DMS 273 treated with DMSO at 0.1 percent for 48 hours (cell line): ENCODE measurements at places on chromosomes 12 and 14.
A peak's percentile ranks its signal among the peaks of the same experiment; 100 is the strongest.

GRCh38 chr12:10554228-10554755 lies 48.6 kb downstream of the EIF2S3B start:
- DNase-seq = no peak

GRCh38 chr12:65653946-65654629 lies 170.2 kb upstream of the HMGA2 start:
- DNase-seq = no peak

- no peak for DNase-seq
Measured at GRCh38 chr14:81177225-81177624, 43.5 kb downstream of the GTF2A1 start.

GRCh38 chr12:110813285-110813684 lies 33.5 kb upstream of the CCDC63 start:
- DNase-seq = no peak

- no peak for DNase-seq
Measured at GRCh38 chr14:69489495-69489894, 5.0 kb downstream of the PLEKHD1 start.

DNA sequence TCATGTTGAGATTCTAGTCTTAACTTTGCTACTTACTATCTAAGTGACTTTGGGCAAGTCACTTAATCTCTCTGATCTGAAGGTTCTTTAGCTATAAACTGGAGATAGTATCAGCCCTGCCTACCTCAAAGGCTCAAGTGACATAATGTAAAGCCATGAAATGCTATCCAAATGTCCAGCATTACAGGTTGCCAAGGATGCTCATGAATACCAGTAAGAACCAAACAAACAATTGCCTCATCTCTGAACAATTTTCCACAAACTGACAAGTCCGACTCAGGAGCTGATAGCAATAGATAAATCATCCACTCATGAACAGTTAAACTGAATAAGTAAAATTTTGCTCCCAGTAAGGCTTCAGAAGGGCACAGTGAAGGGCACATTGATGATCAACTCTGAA lies 51.5 kb downstream of the LMNTD1 start:
- no peak for DNase-seq

- peak; percentile 19 for DNase-seq
Measured at GRCh38 chr14:64685371-64686281, 18.6 kb upstream of the PLEKHG3 start.

GRCh38 chr14:92259613-92260357 lies 63.2 kb upstream of the SLC24A4 start:
- DNase-seq = no peak

GRCh38 chr14:93971635-93972027 lies 4.7 kb downstream of the ASB2 start:
- no peak for DNase-seq

GRCh38 chr14:71361336-71361735 lies 454.1 kb downstream of the PCNX1 start:
- no peak for DNase-seq

GRCh38 chr12:130701402-130701744 lies 14.7 kb downstream of the RIMBP2 start:
- no peak for DNase-seq

DNA sequence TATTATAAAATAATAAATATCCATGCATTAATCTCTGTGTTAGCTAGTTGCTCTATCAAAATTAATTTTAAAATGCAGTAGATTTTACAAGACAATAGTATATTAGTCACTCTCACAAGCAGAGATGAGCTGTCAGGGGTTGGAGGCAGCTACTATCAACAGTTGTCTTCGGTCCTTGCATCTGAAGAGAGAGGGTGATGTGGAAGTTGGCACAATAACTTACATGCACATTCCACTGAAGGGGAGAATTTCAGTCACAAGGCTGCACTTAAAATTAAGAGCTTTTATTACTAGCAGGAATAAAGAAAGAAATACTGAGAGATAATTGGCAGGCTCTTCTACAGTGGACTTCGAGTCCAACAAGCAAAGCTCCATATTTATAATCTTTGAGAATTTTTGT lies 166.9 kb upstream of the DCN start:
- no peak for DNase-seq

DNA sequence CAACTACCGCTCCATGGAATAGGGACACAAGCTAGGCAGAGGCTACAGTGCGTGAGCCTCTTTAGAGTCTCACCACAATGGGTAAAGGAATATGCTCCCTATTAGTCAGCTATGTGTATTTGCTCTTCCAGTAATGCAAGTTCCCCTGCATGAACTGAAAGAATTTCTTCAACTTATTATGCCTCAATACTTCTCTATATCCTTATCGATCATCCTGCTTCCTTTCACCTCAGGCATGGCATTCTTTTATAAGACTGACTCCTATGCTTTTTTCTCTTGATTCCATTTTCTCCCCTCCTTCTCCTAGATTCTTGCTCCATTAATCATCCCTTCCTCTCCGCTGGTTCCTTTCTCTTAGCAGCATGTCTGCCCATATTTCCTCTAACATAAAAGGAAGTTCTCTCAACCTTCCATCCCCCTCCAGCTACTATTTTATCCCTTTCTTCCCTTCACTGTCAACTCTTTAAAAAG lies 94.5 kb upstream of the CPM start:
- no peak for DNase-seq

GRCh38 chr12:47385653-47386052 lies 305.9 kb upstream of the AMIGO2 start:
- no peak for DNase-seq

DNA sequence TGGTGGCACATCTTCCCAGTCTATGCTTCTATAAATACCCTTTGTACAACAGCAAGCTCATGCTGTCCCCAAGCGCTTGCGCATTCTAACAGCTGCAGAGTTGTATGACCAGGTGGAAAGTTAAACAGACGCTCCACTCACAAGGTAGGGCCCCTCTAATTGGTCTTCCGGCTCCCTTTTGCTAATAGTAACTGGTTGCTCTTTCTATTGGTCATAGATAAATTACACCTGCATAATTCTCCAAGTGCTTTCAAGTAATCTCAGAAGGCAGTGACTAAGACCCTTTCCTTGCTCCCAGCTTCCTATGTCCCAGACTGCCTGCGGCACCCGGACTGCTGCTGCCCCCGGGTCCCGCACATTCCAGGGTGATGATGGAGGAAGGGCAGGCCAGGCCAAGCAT lies 6.1 kb upstream of the TSPAN9 start:
- DNase-seq = no peak

DNA sequence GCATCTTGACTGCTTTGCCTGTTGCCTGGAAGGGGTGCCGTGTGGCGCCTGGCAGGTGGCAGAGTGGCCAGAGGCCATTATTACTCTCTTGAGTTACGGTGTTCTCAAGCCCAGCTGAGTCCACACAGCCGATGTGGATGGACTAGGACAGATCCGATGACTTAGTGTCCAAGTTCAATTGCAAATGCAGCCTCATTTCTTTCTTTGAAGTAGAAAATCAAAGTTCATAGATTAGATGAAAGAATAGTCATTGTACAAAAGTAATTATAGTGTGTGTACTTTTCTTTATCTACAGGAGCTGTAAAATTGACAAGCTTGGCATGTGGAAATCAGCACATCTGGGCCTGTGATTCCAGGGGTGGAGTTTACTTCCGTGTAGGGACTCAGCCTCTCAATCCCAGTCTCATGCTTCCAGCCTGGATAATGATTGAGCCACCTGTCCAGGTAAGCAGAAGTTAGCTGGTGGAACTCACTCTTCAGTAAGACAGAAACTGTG lies 44.7 kb downstream of the ANKRD9 start:
- DNase-seq = no peak

- DNase-seq = no peak
Measured at GRCh38 chr12:58269476-58269875, 328.1 kb downstream of the ATP23 start.

- no peak for DNase-seq
Measured at GRCh38 chr12:2374092-2374906, 321.5 kb downstream of the CACNA1C start.

- DNase-seq = peak; percentile 46
Measured at GRCh38 chr14:74085047-74085637, 386 bp downstream of the LIN52 start.

DNA sequence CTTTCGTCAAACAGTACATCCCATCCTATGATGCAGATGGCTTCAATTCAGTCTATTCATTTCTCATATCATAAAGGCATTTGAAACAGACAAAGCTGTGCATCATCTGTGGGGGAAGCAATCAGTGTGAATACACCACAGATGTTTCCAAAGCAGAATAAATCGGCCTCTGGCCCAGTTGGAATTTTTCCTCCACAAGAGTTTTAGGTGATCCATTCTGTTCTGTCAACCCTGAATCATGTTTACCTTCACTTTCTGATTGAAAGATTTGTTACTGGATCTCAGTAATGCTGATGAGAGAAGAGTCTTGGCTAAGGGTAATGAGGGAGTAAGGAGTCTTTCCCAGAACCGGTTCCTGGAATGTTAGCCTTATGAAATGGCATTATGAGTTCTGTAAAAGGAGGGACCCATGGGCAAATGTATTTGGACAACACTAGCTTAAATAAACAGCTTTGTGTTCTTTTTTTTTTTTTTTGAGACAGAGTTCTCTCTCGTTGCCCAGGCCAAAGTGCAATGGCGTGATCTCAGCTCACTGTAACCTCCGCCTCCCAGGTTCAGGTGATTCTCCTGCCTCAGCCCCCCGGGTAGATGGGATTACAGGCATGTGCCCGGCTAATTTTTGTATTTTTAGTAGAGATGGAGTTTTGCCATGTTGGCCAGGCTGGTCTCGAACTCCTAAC lies 62.5 kb downstream of the TPH2 start:
- DNase-seq = no peak

GRCh38 chr12:67413577-67413976 lies 144.4 kb downstream of the CAND1 start:
- no peak for DNase-seq

DNA sequence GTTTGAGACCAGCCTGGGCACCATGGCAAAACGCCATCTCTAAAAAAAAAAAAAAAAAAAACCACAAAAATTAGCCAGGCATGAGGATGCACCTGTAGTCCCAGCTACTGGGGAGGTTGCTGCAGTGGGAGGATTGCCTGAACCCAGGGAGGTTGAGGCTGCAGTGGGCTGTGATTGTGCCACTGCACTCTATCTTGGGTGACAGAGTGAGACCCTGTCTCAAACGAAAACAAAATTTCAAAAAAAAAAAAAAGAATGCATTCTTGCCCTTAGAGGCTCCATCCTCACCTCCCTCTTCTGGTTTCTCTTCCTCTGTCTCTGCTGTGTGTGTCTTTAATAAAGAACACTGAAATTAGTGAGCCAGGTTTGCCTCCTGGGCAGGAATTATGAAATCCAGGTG lies 107.8 kb downstream of the VCPKMT start:
- DNase-seq = no peak
